ENCODE measurements at places on chromosomes 2 and 18.
A peak's percentile ranks its signal among the peaks of the same experiment; 100 is the strongest.

GRCh38 chr2:37589298-37589697, 82.1 kb downstream of the CDC42EP3 start:
- no peak for DNase-seq

- peak; percentile 27 for DNase-seq
Observed at GRCh38 chr2:10709290-10709939, 12.0 kb upstream of the ATP6V1C2 start.

GRCh38 chr2:46315103-46315890, 18.1 kb downstream of the EPAS1 start:
- DNase-seq: no peak

- DNase-seq: no peak
Observed at GRCh38 chr2:172249334-172249733, 146.6 kb upstream of the DLX2 start.

DNA sequence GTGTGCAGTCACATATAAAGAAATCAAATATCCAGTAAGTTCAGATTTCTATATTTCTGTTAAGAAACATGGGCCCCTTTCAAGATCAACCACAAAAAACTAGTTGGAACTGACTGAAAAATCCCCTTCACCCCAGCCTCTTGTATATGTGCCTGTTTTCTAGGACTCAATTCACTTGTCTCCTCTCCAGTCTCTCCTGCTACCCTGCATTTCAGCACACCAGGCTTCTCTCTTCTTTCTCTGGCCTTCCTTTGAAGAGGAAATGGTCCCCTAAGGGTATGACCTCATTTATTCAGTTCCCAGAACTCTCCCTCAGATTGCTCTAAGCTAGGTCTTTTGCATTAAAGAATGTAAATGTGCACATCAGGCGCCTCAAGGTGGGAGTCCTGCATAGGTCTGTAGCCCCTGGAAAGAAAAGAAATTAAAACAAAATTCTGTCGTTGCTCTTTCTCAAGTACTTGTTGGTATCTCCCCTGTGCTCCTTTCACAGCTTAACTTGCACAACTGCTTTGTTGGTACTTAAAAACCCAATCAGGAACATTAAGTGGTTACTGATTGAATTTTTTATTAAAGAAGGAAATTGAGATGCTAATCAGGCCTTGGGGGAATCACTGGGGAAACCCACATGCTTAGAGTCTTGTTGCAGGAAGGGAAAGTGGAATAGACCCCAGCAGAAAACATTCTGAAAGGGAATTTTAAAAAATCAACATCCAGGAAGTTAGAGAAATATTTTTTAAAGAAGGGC, 278.4 kb downstream of the AGPS start:
- no peak for DNase-seq

DNA sequence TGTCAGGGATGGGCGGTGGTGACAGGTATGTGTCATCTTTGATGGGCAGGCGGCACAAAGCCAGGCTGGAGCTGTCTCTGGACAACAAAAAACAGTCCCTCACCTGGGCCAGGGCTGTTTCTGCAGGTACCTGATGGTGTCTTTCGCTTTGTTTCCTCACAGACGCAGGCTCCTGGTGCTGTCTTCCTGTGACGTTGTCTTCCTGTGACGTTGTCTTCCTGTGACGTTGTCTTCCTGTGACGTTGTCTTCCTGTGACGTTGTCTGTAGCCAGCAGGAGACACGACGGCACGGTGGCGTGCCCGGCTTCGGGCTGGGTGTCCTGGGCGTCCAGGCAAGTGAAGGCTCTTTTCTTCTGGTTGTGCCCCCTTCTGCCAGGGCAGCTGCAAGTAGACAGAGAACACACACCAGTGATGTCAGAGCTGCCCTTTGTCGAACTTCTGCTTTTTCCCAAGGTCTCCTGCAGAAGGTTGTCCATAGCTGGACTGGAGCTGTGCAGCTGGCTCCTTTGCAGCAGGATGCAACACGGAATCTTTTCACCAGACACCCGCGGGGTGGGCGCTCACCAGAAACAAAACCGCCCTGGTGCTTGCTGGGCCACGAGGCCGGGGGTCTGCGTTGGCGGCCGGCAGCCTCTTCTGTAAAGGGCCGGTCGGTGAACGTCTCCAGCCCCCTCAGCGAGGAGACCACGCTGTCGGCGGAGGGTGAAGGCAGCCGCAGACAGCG, 21.1 kb downstream of the GPR35 start:
- DNase-seq: no peak

DNA sequence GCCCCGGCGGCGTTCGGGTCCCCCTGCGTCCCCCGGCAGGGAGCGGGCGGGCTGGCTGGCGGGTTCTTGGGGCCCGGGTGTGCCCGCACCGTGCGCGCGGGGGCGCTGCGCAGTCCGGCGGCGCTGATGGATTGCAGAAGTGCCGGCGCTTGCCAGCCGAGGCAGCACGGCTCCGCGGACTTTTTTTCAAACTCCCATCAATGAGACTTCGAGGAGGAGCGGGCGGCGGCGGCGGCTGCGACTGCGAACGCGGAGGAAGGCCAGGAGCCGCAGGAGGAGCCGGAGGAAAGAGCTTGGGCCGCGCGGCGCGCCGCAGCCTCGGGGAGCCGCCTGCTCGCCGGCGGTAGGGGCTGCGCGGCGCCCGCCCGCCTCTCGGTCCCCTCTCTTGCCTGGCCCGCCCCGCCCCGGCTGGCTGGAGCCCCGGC, at the start of gene GLI2:
Gene GLI2, plus strand, starts transcription at position 123 of the 425 bp plus-strand sequence. CDS start 61,453 bp downstream, outside the sequence.
- peak; percentile 83 for DNase-seq

DNA sequence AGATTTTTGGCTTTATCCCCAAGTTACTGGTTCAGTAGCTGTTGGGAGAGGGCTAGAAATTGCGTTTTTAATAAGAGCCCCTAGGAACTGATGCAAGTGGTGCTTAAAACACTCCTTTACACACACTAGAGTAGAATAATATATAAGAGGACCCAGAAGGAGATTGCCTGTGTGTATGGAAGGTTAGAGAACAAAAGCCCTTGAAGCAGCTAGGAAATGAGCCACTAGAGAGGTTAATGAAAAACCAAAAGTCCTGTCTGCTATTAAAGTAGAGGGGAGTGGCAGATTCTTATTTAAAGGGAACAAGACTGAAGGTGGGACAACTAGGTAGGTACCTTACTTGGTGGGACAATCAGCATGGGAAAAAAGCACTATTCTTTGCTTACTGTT, 14.4 kb upstream of the SLC39A10 start:
- DNase-seq: no peak

DNA sequence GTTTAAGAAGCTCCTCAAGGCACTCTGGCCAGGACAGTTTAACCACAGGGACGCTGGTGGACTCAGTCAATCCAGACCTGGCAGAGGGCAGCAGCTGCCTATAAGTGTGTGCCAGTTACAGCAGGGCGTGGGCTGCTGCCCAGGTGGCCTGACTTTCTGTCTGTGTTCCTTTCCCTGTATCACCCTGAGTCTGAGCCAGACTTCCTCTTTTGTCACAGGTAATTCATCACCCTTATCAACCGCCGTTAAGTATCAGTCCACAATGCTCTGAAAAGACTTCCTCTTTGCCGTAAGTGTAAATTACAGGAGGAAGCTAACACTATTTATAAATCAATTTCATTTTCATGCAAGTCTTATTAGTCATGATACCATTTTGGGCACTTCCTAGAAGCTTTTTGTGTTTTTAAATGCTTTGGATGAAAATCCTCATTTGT, 7.0 kb downstream of the LPIN1 start:
- no peak for DNase-seq

DNA sequence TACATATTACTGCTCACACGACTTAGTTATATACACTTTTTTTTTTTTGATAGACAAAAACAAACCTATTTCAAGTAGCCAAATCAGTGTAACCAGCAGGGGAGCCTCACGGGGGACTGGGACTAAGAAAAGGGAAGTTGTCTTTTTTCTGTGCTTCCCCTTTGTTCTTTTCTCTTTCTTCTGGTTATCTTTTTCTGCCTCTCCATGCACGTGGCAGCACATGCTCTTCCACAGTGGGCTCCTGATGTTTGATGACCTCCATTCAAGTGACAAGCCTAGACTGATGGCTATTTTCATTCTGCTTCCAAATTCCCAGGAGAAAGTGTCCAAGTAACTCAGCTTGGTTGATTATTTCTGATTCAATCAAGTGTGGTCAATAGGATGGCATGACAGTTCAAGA, 98.2 kb upstream of the STK39 start:
- no peak for DNase-seq

Data from HAP-1 (cell line).